Camera-type eye (tissue), 1 donor: ENCODE measurements at places on chromosomes 5 and 9. TPM values are rescaled to one million over a fixed set of nuclear protein-coding genes. Genes with fewer than 3 reads are reported as not detected.

Gene PCDHA10
- 4.6 TPM for total RNA-seq

Gene GABRA6
- total RNA-seq = not detected

Gene PCDHGA10
- 15.6 TPM for total RNA-seq

Gene ENHO
- total RNA-seq = 3.4 TPM

Gene TEX48
- total RNA-seq = not detected

Gene MARVELD2
- 4.1 TPM for total RNA-seq

Gene SOX30
- total RNA-seq = 0.16 TPM

Gene PPP3R2
- total RNA-seq = 0.82 TPM

Gene TSLP
- total RNA-seq = not detected

Gene PCDHB7
- 7.9 TPM for total RNA-seq

Gene NR2F1-AS1
- total RNA-seq = 32.1 TPM

Gene NPR2
- 30.7 TPM for total RNA-seq

Gene ANKRD18A
- total RNA-seq = 4.6 TPM

Gene ENC1
- 76.3 TPM for total RNA-seq

Gene CFAP77
- total RNA-seq = 0.66 TPM

Gene LRRTM2
- 124 TPM for total RNA-seq

Gene SHC3
- 4.4 TPM for total RNA-seq

Gene SLF1
- total RNA-seq = 26.4 TPM

Gene CAMSAP1
- 123 TPM for total RNA-seq

Gene SLC25A48
- total RNA-seq = 3.7 TPM

Gene SMIM33
- not detected for total RNA-seq

Gene ZBTB6
- 29.5 TPM for total RNA-seq

Gene NMUR2
- 0.22 TPM for total RNA-seq

Gene TSSK1B
- total RNA-seq = 0.38 TPM

Gene ARHGEF28
- 30.0 TPM for total RNA-seq

Gene SHLD3
- 10.0 TPM for total RNA-seq

Gene PTGER4
- total RNA-seq = 8.5 TPM
